ENCODE measurements at places on chromosomes 1 and 21.
A peak's percentile ranks its signal among the peaks of the same experiment; 100 is the strongest.

- no peak for DNase-seq
These were observed 12.4 kb downstream of the IPO9 start for GRCh38 chr1:201841265-201841912.

GRCh38 chr21:41616031-41616591 is 108.2 kb upstream of the TMPRSS2 start:
- no peak for DNase-seq

GRCh38 chr1:207944571-207944970 is 33.6 kb upstream of the CD34 start:
- no peak for DNase-seq

- peak; percentile 0 for DNase-seq
These were observed 886 bp downstream of the ZMYM4 start for GRCh38 chr1:35269201-35269988.

GRCh38 chr1:183721041-183721440 is 67.9 kb upstream of the APOBEC4 start:
- no peak for DNase-seq

DNA sequence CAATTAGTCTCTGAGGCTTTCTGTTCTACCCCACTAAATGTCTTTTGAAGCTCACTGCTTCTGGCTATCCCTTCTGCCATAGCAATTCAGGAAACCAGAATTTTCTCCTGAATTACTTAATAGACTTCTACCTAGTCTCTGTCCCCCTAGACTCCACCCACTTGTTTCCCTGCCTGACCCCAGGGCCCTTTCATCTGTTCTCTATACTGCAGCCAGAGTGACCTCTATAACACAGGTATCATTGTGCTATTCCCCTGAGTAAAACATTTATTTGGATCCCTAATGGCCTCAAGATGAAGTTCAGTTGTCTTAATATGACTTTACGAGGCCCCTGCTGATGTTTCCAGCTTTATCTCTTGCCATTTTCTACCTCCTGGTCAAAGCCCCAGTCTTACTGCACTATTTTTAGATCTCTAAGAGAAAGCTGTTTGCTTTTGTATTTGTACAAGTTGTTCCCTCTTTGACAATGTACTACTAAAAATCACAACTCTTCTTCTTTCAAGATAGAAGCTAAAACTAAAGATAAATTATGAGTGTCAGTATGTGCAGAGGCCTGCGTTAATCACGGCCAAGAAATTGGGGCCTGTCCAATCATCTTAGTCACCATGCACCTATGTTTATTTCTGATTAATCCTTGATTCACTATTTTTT is 54.5 kb downstream of the ATP1B1 start:
- no peak for DNase-seq

- DNase-seq, result no peak
These were observed 62.4 kb upstream of the TNFSF18 start for GRCh38 chr1:173113015-173113741.

DNA sequence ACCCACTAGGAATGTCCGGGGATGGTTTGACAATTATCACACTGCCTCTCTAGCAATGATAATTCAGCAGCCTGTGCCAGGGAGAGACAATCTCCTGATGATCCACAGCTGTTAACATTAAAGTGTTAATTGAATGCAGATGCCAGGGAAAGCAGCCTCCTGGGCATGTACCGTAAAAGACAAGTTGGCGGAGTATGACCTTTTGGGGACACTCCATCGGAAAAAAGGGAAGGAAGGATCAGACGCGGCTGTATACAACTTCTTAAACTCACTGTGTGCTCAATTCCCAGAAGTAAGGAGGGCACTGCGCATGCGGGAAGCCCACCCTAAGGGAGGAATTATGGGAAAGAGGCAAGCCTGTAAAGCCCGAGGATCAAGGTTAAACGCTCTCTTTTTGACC is 62.6 kb downstream of the MAP3K7CL start:
- no peak for DNase-seq

DNA sequence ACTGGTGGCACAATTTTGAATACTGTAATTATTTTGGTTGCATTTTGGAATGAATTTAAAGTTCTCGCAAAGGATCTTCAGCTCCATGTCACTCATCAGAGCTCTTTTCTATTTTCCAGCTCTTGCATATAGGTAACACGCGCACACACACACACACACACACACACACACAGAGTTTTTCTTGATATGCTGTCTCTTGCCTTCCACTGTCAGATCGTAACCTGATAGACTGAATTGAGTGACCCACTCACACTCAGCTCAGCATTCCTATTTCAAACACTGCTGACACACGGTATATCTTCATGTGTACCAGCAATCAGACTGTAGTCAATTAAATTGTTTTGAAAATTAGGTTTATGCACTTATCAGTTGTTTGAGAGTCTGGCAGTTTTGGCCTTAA is 214.1 kb downstream of the PBX1 start:
- DNase-seq, result no peak

GRCh38 chr21:44535963-44536362 is 4.0 kb downstream of the KRTAP10-1 start:
- DNase-seq, result no peak

DNA sequence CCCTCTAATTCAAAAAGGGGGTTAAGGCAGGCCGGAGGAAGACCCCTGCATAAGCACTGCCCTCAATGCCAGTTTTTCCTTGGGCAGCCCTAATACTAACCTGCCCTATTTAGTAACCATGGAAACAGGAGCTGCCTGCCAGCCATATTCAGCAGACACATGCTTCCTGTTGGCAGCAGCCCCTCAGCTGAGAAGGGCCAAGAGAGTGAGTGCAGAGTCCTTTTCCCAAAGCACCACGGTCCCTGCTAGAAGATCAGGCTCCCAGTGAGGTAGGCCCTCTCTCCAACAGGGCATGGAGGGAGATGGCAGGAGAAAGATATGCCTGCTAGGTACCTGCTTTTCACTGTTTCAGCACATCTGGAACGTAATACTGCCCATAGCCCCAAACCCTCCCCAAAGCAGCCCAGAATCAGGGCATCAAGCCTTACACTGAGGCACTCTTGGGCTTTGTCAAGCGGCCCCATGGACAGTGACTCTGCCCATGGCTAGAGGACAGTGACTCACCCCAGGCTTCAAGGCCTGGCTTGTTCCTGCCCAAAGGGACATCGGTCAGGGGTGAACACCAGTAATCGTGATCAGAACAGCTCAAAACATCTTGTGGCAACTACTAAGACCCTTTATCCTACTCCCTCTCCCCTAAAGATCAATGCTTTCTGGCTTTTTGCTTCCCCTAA is 64.5 kb downstream of the BCAR3 start:
- DNase-seq, result no peak

DNA sequence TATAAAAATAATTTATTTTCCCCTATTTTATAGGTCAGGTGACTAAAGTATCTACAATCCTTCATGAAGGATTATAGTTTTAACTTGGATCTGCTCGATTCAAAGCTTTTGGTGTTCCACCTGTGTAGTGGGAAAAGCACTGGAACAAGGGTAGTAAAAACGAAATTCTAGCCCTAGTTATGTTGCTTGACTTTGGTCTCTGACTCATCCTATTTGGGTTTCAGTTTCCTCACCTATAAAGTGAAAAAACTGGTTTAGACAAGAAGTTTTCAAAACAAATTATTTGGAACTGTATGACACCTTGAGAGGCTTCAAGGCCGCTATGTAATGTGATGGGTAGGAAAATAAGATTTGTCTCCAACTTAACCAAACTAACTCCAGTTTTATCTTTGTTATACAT is 505.2 kb upstream of the ZRANB2 start:
- no peak for DNase-seq

- DNase-seq, result no peak
These were observed 4.0 kb upstream of the WNT3A start for GRCh38 chr1:228002792-228003191.

- no peak for DNase-seq
These were observed 102.1 kb downstream of the TYW3 start for GRCh38 chr1:74835051-74835450.

DNA sequence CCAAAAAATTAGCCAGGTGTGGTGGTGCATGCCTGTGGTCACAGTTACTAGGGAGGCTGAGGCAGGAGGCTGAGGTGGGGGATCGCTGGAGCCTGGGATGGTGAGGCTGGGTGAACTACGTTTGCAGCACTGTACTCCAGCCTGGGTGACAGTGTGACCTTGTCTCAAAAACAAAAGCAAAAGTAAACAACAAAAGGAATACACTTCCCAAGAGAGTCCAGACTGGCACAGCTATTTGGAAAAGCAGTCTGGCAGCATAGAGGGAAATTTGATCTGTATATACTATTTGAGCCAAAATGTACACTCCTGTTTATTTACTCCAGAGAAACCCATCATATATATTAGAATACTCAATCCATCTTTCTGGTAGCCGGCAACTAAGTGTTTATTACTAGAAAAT is 107.0 kb upstream of the HMCN1 start:
- DNase-seq, result no peak

DNA sequence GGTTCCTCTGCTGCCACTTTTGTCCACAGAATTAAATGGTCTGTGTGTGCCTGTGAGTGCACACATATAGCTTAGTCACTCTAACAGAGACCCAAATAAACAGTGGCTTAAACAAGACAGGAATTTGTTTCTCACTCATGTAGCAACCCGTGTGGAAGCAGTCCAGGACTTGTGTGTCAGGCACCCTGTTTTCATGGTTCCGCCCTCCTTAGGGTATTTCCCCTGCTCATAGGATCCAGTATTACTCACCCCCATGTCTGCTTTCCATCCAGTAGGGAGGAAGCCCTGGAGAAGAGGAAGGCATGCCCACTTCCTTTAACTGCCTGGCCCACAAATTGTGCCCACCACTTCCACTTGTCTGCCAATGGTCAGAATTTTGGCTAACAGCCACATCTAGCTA is 41.3 kb upstream of the TACSTD2 start:
- no peak for DNase-seq

- no peak for DNase-seq
These were observed 101.2 kb upstream of the CD55 start for GRCh38 chr1:207219979-207220889.

- no peak for DNase-seq
These were observed 14.5 kb upstream of the RNF187 start for GRCh38 chr1:228472655-228473054.

GRCh38 chr1:209721323-209721722 is 16.7 kb downstream of the HSD11B1 start:
- DNase-seq, result no peak

DNA sequence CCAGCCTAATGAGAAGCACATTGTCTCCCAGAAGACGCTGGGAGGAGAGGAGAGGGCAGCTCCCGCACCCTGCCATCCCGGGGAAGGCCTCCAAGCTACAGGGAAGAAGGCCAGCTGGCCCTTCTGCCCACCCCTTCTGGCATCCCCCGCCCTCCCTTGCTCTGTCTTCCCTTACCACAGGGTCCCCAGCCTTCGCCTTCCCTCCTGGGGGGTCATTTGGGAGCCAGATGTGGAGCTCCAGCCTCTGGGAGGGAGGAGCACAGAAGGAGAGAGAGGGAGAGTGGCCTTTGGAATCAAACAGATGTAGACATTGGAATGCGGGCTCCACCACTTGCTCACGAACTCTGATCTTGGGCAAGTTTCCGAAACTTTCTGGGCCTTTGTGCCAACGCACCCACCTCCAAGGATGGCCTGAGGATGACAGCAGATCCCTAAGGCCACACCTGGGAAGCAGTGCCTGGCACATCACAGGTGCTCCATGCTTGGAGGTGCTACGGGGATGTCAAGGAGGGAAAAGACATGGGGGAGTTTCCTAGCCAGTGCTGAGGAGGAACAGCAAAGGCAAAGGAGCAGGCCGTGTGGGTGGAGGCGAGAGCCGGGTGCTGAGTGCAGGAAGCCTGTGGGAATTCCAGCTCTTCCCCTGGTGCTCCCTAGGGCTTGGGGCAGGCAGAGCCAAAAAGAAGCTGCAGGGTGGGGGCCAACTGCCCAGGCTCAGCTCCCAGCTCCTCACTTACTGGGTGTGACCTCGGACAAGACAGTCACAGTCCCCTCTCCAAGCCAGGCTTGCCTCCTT is 23.1 kb upstream of the RSPO1 start:
- DNase-seq, result no peak

GRCh38 chr1:81613803-81614202 is 186.9 kb upstream of the ADGRL2 start:
- DNase-seq, result no peak

GRCh38 chr1:23500466-23500865 is 16.5 kb upstream of the ASAP3 start:
- DNase-seq, result no peak

DNA sequence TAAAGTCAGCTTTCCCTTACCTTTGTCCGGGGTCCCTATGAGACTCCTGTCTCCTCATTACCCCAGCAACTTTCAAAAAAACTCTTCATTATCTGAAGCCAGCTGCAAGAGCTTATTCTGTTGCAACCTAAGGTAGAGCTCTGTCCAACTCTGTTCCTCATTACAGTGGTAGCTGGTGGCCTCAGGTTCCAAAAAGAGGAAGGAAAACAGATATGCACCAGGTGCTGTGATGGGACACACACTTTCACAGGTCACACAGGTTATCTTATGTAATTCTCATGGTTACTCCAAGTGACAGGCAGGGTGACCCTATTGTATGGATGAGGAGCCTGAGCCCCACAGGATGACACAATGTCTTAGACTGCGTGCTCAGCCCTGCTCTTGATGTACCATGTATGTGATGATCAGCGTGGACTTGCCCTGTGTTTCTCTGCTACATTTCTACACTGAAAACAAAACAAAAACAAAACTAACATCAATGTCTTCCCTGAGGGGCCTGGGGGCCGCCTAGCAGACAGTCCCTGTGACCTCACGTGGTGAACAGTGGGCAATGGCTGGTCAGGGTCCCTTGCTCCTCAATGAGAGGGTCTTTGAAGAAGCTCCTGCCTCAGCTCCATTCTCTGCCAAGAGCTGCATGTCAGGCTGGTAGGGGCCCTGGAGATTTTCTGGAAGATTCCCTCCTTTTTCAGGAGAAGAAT is 9.7 kb upstream of the TENT5C start:
- no peak for DNase-seq

GRCh38 chr1:114350731-114351445 is 160.1 kb downstream of the TRIM33 start:
- no peak for DNase-seq

GRCh38 chr1:921011-921837 is 2.5 kb upstream of the SAMD11 start:
- no peak for DNase-seq

DNA sequence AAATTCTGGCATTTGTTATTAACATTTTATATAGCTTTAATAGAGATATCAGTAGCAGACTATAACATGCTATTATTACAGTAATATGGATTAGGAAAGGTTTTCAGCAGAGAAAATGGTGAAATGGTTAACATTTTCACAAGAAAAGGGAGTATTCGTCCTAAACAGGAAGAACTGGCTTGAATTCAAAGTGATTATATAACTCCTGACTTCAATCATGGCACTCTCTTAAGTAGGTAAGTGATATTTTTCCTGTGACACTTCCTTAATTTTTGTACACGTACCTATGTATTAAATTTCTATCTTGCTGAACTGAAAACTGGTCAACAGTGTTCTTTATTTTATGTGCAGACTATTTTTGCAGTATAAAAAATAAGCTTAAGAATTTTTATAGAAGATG is 67.9 kb upstream of the CNN3 start:
- no peak for DNase-seq

DNA sequence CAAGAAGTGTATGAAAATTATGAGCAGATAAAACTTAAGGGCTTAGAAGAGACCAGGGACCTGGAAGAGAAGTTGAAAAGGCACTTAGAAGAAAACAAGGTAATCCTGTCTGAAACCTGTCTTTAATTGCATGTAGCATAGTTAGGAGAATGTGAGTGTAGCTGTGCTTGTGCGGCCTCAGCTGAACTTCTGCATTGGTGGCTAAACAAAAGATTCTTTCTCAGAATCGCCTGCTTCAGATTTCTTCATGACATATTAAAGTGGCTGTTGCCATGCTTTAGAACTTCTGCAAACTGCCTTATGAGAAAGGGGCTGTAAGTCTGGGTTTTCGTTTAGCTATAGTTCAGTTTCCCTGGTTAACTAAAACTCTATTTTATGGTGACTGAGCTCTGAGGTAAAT is 94.5 kb downstream of the VPS26C start:
- DNase-seq, result no peak

- no peak for DNase-seq
These were observed 18.4 kb upstream of the RCAN3 start for GRCh38 chr1:24484199-24484598.

All from activated CD4-positive, CD25-positive, alpha-beta regulatory T cell treated with anti-CD3 and anti-CD28 coated beads, Interleukin-2, amount 50 U/mL, for 16 hours (primary cell).